ENCODE measurements at places on chromosomes 3 and 15.

GRCh38 chr3:113574213-113574612 is 41.9 kb downstream of the SIDT1 start:
- DNase-seq = no peak

DNA sequence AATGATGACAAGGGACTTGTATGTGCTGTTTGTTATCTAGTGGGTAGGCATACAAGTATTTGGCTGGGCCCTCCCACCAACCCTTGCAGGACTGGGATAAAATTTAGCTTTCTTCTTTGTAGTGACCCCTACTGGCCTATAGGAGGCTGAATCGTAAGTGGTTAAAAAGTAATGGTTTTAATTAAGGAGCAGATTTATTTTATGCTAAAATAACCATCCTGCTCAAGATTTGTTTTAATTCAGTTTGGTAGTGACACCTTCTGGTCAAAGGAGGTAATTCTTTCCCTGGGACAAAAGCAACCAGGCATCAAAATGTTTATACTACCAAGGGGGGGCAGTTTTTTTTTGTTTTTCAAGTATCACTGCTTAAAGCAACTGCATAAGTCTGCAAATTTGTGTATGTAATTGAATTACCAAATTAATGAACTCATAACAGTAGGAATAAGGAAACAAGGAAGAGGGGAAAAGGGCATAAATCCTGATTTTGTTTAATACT is 70.7 kb downstream of the TOP2B start:
- no peak for DNase-seq

GRCh38 chr15:75233504-75234190 is 24.5 kb upstream of the GOLGA6C start:
- no peak for DNase-seq

DNA sequence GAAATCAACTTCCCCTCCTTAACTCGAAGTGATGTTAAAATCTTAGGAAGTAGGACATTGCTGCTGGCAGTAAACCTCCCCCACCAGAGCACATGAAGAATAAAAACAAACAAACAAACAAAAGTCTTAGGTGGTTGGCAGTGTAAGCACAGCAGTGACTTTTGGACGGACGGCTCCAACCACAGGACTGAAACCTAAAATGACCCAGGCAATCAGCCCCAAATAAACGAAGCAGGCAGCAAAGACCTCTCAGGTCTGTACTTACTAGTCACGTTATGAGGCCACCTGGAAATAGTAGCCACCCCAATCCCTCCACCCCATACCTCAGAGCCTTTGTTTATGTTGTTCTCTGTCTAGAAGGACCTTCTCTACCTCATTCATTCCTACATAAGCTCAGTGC is 33.5 kb upstream of the HES1 start:
- no peak for DNase-seq

DNA sequence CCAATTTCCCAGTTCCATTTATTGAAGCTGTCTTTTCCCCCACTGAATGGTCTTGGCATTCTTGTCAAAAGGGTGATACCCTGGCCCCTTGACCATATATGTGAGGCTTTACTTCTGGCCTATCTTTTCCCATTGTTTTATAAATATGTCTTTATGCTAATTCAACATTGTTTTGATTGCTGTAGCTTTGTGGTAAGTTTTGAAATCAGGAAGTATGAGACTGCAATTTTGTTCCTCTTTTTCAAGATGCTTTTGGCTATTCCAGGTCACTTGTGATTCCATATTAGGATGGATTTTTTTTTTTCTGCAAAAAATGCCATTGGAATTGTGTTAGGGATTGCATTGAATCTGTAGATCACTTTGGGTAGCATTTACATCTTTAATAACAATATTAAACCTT is 141.2 kb upstream of the MANF start:
- DNase-seq = no peak

GRCh38 chr3:70020906-70021660 is 21.6 kb downstream of the SAMMSON start:
- no peak for DNase-seq

- no peak for DNase-seq
These were observed 5.2 kb downstream of the CAPN3 start for GRCh38 chr15:42364529-42364928.

GRCh38 chr15:74320352-74321247 is 46.8 kb downstream of the CYP11A1 start:
- peak; percentile 48 for DNase-seq

- no peak for DNase-seq
These were observed 10.6 kb upstream of the TM4SF1 start for GRCh38 chr3:149388001-149388440.
